NCI-H1417 (cell line): ENCODE measurements at places on chromosomes 1 and 21.

DNA sequence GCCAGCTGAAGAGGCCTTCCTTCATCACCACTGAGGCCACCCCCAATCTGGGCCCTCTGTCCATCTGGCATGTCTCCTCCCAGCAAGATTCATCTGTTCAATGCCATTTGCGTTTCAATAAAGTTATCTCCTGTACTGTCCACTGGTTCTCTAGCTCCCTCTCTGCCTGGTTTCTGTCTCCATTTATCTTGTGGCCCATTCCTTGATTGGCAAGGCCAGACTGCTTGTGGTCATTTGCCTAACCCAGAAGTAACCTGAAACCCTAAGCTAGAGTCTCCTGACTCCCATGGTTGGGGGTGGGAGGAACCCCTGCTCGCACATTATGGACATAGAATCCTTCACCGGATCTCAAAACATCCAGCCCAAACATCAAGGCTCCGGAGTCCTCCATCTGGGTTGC lies 2.1 kb upstream of the IPO9 start:
- no peak for DNase-seq

- DNase-seq, result no peak
Measured at GRCh38 chr1:76998582-76999223, 131.4 kb downstream of the ST6GALNAC5 start.

- DNase-seq, result no peak
Measured at GRCh38 chr1:85575363-85575995, 5.1 kb upstream of the CCN1 start.

DNA sequence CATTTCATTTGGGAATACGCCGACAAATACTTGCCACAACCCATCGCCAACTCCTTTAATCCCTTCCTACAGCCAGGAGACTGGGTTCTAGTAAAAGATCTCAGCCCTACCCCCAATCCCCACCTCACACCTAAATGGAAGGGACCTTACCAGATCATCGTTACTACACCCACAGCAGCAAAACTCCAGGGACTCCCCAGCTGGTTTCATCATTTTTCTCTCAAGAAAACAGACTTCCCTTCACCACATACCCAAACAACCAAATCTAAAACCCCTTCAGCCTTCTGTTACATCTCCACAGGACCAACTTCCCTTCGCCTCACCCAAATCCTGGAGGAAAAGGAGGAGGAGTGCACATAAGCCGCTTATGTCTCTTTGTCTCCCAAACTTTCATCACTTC lies 23.7 kb upstream of the SLC2A5 start:
- DNase-seq, result no peak

DNA sequence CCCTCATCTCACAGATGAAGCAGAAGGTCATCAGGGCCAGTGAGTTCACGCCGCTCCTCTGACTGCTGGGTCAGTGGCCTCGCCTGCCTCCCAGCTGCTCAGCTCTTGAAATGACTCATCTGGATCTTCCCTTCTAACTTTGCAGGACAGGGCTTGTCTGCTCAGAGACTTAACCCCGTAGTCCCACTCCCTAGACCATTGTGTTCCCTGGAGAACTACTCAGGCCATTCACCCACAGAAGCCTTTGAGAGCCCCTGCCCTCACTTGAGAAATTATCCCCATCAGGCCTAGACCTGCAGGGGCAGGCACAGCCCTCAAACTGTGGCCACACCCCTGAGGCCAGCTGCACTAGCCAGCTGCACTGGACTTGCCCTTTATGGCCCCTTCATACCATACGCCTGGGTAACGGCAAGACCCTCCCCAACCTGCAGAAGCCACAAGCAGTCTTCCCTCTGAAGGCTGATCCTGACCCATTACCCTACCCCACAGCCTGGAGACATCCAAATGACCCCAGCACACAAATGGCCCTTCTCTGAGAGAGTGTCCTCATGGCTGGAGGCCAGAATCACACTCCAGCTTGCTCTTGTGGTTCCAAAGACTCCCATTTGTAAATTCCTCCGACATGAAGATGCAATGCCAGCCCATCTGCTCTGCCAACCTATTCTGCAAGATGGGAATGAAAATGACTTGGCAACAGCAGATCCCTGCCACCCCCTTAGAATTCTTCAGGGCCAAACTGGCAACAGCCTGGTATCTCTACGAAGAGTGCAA lies 33.2 kb downstream of the RCSD1 start:
- DNase-seq, result no peak

- no peak for DNase-seq
Measured at GRCh38 chr1:227921461-227922185, 26.1 kb downstream of the WNT9A start.

DNA sequence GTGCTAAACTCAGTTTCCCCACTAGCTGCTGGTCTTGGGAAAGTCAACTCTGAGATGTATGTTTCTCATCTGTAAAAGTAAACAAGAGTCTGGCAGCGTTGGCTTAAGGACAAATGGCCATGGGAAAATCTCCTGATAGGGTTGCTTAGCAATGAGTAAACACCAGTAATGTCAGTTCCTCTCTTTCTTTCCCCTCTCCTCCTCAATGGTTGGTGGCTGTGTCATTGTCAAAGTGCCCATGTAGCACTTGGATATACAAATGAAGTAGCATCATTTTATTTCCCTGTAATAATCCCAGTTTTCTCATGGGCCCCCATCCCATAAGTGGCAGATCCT lies 2.2 kb upstream of the FYB2 start:
- DNase-seq, result no peak

GRCh38 chr1:167837326-167837725 lies 76.6 kb downstream of the ADCY10 start:
- no peak for DNase-seq
